ENCODE measurements at places on chromosomes 13 and 19.

DNA sequence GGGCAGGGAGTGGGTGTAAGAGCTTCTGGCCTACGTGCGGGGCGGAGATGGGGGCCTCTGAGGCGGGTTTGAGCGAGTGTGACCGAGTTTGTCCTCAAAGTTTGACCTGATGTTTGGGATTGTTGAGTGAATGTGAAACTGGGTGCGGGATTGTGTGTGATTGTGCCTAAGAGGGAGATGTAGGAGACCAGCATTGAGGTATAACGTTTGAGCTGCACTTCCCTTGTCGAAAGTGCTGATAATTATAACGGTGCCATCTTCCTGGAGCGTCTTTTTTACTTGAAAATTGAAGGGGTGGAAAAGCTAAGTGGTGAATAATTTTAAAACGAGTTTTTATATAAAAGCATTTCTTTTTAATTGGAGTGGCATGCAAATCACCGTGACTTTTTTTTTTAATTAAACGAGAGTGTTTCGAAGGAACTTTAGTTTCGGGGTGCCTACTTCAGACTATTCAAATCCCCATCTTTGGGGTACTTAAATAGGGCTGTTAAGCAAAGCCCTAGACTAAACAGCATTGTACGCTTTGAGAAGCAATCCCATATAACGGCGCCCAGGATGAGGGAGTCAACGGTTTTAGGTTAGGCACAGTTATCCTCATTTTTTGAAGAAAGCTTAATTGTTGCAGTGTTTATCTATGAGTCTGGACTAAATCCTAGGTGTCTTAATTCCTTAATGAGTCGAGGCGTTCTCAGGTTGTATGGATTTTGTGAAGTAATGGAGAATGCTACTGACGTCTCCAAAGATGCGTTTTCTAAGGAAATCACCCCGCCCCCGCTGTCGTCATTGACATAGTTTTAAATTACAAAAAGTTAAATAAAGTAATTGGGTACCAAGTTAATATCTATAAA lies 594 bp downstream of the ZNF146 start:
- DNase-seq = no peak

DNA sequence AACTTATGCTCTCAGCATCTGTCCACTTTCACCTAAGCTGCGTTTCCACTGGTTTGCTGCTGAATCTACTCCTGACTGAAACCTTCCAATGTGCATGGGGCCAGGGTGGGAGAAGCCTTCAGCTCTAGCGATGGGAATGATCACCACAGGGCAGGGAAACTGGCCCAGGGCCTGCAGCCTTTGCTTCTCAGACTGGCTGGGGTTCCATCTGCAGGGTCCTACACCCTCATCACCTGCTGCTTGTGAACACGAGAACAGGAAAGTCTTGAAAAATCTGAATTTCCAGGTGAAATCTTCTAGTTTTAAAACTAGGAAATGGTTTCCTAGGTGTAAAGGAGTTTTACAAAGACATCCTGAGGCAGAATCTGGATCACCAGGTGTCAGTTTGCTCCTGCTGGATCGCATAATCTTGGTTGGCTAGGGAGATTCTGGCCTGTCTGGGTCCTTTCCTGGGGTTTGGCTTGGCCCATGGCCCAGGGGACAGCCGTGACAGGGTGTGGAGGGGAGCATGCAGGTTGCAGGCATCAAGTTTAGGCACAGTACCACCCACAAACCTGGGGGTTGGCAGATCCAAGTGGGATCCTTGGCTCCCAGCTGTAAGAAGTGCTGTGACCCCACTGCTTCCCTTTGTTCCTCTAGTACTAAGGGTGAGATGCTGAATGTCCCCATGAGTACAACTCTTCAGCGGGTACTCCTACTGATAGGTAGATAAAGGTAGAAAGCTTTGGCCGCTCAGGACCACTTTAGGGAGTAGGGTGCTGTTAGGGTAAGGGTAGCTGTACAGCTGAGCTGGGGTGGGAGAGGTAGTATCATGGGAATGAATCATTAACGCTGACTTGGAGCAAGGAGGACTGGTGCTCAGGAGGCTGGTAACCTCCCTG lies 1.8 kb upstream of the UBE2M start:
- no peak for DNase-seq

GRCh38 chr13:52925251-52925650 lies 76.8 kb upstream of the PCDH8 start:
- DNase-seq = no peak

DNA sequence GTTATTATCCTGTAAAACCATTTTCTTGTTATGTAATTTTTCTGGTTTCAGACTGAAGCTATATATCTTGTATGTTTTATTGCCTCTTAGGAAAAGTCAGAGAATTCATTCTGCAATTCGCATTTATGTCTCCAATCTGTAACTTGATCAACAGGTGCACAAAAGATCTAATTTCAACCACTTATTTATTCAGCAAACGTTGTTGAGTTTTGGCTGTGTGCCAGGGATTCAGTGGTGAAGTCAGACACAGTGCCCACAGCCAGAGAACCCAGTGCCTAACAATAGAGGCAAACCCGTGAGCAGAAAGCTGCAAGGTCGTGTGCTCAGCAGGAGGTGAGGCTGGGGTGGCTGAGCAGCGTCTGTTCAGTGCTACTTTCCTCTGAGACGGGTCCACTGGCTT lies 119.5 kb upstream of the MCF2L start:
- no peak for DNase-seq

GRCh38 chr13:66644855-66645460 lies 585.2 kb downstream of the PCDH9 start:
- no peak for DNase-seq

DNA sequence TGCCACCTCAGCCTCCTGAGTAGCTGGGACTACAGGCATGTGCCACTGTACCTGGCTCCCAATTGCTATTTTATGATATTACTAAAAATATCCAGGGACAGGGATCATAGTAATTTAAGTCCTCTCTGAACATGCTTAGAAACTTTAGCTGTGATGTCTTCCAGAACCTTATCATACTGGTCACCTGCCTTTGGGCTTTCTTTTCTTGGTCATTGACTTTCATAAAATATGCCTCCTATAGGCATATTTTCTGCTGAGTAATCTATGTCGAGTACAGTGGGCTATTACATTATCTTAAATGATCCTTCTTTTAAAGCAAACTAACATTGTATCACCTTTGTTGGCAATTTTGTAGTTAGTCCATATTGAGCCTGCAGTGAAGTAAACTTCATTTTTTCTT lies 6.2 kb downstream of the UCHL3 start:
- no peak for DNase-seq

DNA sequence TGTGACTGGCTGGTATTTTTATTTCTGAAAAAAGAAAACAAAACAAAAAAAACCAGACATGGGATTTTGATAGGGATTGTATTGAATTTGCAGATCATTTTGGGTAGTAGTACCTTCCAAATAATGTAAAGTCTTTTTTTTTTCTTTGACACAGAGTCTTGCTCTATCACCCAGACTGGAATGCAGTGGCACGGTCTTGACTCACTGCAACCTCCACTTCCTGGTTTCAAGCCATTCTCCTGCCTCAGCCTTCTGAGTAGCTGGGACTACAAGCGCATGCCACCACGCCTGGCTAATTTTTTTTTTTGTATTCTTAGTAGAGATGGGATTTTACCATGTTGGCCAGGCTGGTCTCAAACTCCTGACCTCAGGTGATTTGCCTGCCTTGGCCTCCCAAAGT lies 4.2 kb downstream of the ZNF101 start:
- DNase-seq = no peak

- no peak for DNase-seq
These were observed 261.6 kb downstream of the GPC5 start for GRCh38 chr13:91660076-91660415.

DNA sequence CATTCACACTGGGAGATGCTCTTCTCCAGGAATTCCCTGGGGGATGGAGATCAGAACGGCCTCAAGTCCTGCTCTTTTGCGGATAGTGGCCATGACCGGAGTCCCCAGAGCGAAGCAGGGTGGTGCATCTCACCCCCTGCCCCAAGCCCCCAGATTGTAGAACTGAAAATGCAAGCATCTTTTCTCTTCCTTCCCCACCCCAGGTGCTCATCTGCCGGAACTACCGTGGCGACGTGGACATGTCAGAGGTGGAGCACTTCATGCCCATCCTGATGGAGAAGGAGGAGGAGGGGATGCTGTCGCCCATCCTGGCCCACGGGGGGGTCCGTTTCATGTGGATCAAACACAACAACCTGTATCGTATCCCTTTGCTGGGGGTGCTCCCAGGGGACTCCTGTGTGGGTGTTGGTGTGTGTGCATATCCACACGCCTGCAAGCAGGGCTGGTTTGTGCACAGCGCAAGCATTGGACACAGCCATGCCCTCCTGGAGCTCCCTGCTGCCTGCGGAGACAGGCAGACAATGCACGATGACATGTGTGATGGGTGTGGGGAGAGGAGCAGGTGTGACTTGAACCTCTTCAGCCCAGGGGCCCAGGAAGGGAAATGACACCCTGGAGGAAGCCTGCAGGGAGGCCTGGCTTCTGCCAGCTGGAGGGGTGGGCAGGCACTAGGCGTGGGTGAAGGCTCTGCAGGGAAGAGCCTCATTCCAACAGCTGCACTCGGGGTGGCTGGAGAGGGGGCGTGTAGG lies 5.7 kb downstream of the AP1M1 start:
- DNase-seq = no peak

DNA sequence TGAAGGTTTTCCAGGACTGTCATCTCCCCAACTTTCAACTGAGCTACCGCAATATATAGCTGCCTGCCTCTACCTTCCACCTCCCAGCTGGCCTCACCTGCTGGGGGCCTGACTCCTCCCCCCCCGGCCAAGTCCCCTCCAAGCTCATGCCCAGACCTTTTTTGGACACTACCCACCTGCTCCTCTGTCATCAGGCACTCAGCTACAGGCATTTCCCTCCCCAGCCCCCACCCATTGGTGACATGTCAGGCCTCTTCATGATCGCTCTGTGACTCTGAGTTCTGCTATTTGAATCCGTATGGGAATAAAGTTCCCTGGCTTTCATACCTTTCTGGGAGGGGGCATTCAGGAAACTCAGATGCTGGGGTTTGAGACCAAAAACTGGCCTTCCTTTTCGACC lies 1.8 kb downstream of the PRKACA start:
- no peak for DNase-seq

DNA sequence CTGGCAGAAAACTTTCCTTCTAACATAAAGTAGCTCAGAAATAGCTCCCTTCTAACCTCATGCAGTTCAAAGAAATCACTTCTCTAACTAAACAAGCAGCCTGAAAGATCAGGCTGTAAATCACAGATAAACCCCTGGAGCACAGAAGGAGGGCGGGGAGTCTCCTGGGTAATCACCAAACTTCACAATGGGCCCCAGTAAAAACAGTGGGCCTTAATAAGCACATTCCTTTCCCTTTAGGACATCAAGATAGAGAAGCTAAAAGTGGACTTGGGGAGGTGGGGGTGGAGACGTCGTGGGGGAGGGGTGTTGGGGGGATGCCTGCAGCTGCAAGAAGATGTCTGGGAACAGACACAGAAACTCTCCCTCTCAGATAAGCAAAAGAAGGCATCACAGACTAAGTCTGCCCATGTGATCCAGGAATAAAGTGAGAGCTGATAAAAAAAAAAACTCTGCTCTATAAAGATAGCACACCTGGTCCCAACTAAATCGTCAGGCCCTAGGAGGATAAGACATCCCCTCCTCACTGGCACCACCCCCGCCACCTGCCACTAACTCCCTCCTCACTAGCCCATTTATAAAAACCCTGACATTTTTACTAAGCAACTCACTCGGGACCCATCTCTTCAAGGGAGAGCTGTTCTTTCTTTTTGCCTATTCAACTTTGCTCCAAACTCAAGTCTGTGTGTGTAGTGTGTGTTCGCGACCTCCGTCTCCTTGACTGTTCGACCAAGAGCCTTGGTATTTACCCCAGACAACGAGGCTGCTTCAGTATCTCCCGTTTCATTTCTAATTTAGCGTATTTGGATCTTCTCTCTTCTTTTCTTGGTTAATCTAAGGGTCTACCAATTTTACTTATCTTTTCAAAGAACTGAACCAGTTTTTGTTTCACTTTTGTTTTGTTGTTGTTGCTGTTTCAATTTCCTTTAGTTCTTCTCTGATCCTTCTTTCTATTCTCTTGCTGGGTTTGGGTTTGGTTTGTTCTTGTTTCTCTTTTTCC lies 31.7 kb downstream of the DNAJC15 start:
- peak; percentile 64 for DNase-seq

Data from HFFc6 (cell line).